ENCODE measurements at places on chromosomes 12 and 14.
A peak's percentile ranks its signal among the peaks of the same experiment; 100 is the strongest.

DNA sequence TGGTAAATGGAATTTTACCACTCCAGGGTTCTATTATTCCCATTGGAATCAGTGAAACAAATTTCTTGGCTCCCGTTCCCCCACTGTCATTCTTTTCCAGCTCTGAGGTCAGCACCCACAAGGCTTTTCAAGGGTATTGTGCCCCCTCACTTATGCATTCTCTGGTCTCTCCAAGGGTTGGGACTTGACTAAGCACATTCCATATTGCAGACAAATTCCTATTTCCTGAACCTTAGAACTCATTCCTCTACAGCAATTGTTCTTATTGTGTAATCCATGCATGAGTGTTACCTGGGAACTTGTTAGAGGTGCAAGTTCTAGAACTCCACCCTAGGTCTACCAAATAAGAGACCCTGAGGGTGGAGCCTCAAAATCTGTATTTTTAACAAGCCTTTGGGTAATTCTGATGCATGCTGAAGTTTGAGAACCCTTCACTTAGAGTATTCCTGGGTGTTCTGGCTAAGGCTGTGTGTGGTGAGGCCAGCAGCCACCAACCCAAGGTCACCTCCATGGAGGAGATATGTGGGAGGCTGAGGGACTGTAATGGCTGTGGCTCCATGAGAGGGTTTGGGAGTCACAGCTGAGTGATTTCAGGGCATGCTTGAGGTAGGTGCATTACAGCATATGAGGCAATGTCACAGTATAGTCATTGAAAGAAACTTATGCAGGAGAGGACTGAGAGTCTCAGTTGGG is 150.9 kb downstream of the TTC6 start:
- no peak for DNase-seq

- no peak for DNase-seq
These were observed 11.1 kb upstream of the MARK3 start for GRCh38 chr14:103374121-103374520.

GRCh38 chr14:65080960-65081747 is 21.2 kb downstream of the MAX start:
- DNase-seq = no peak

DNA sequence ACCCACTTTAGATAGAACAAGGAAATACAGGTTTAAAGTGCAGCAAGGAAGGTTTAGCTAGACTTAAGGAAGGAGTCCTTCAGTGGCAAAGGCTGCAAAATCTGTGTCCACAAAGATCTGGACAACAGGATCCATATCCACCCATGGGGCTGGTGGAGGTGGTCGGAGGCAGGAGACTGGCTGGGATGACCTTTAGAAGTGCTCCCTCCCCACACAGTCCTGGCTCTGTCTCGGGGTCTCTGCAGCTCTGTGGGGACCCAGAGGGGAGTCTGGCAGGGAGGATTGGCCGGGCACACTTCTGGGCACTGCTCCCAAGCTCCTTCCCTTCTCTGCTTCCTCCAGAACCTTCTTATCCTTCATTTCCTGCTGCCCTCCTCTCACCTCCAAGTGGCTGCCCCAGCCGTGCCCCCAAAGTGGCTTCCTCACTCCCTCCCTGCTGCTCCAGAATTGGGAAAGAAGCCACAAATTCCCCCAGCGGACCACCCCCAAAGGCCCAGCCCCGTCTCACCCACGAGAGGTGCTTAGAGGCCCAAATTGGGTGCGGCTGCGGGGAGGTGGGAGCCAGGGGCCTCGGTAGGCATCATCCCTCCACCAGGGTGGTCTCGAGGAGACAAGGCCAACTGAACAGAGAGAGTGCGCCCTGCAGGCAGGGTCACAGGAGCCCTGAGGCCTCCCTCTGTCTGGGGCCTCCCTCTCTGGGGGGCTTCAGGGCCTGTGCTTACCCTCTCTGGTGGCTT is 21.9 kb upstream of the PGF start:
- DNase-seq = no peak

DNA sequence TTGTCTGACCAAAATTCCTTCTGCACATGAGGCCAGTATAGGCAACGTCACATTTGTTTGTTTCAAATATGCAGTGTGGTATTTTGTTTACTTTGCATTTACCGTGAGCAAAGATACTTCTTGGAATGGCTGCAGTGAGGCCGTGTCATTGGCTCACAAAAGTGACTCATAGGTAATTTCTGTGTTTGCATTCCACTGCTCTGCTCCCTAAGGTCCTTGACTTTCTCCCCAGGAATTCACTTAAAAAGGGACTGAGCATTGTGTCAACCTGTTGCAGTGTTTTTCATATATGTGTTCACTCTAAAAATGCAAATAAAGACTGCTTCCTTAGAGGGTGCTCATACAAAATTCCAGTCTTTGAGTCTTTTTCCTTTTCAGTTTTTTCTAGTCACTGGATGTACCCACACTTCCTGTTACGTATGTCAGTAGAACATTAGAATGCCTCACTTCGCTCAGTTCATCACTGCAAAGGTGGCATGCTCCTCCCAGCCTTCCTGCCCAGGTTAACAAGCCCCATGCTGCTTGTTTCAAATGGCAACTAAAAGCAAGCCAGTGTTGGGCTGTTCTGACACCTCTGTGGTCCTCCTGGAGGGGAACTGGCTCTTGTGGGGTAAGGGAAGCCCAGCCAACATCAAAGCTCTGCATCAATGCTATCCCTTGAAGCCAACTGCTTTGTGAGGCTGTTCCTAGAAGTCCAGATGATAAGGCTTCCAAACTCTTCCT is 9.1 kb downstream of the C12orf76 start:
- no peak for DNase-seq

- no peak for DNase-seq
These were observed 26.3 kb downstream of the BATF start for GRCh38 chr14:75548544-75548943.

DNA sequence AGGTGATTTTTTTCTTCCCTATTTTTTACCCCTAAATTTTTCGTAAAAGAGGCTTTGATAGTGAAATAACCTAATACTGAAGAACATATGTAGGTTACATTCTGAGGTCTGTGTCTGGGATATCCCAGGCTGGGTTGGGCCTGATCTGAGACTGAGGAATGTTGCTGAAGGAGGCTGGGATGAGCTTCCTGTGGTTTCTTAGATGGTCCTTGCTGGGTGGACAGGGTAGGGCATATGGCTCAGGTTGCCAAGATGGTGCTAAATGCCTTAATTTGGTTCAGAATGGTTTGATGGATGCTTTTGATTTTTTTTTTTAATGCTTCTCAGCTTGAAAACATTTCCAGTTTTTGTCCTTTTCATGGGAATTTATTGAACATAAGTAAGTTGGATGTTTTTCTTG is 124.6 kb upstream of the PMCH start:
- no peak for DNase-seq

DNA sequence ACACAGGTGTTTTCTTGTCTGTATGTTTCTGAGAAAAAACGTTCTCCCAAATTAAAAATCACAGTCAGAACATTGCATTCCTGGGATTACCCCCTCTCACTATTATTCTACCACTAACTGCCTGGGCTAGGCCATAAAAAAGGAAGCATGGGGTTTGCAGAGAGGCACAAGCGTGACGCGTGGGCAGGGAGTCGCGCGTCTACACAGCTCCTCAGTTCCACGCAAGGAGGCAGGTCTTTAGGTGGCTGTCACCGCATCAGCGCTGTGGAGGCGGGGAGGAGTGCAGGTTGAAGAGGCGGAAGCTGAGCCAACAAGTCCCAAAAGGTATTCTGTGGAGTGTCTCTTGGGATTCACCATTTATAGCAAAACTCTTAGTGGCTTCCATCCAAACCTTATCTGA is 109.9 kb downstream of the RIMBP2 start:
- no peak for DNase-seq

DNA sequence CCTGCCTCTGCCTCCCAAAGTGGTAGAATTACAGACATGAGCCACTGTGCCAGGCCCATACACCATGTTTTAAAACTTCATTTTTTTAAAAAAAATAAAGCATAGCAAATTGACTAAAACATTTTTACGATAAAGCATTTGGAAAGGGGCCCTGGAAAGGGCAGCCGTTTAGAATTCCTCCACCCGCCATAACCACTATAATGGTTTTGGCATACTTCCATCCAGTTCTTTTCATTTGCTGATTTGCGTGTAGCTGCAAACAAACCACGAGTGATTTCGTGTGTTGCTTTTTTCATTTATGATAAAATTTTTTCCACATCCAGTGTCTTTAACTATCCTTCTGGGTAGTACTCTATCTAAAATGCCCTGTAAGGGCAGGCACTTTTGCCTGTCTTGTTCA is 91.8 kb upstream of the RIN3 start:
- no peak for DNase-seq

DNA sequence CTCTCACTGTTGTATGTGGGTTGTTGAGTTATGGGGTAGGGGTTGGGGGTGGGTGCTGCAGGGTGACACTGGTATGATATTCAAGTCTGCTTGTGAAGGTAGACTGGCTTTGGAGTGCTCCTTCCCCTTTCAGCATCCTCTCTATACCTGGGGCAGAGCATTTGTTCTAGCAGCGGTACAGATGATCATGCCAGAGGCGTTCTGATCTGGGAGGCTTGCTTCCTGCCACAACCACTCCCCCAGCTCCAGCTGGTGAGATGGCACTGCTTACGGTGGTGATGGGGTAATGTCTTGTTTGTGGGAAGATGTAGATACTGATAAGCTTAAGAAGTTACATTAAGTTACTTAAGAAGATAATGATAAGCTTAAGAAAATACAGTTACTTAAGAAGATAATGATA is 131.8 kb downstream of the ERC1 start:
- peak; percentile 43 for DNase-seq

GRCh38 chr14:97328743-97329142 is 531.6 kb downstream of the VRK1 start:
- no peak for DNase-seq

DNA sequence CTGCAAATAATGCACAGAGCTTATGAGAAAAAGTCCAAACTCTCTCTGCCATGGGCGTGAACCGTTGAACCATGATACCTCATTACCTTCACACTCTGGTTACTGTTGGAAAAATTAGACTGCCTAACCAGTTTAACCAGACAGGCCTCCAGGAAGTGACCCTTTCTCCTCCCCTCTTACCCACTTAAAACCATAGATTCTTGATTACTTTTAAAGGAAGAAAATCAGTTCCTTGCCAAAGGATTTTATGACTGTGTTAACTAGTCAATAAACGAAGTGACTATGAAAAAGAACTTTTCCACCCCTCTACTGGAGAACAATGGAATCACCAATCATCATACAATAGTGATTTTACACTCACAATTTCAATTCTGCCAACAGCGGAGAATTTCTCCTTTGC is 254.0 kb upstream of the ATP2B1 start:
- DNase-seq = no peak

DNA sequence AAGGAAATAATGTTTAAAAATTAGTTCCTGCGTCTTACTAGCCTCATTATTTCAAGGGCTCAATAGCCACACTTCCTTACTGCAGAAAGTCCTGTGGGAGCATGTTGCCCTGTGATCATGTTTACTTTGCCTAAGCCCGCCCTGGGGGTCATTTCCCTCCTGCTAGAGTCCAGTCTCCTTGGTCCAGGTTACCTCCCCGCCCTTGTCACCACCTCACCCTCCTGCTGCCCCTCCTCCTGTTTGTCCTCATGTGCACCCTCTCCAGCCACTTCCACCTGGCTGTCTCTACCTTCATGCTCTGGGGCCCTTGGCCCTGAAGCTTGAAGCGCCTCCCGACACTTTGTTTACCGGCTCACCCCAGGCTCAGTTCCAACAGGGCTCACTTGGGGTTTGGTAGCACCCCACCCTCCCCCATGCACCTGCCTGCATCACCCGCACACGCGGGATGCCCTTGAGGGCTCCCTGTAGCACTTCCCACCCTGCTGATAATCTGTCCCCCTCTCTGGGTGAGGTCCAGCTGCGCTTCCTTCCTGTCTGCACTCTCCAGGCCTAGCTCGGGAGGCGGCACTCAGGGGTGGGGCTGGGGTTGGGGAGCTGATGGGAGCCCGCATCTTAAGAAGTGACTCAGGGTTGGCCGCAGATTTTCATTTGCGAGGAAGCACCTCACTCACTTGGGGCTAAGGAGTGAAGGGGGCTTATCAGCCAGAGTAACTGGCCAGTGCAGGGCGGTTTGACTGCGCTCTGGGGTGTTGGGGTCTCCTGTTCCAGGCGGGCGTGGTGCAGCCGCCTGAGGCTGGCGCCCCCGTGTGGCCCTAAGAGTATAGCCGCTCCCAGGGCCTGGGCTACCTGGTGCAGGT is 40.1 kb downstream of the SMIM41 start:
- DNase-seq = peak; percentile 15

- no peak for DNase-seq
These were observed 47.3 kb downstream of the KCNA1 start for GRCh38 chr12:4956968-4957367.

- no peak for DNase-seq
These were observed 90.7 kb downstream of the NINJ2 start for GRCh38 chr12:572532-572899.

GRCh38 chr12:125890971-125891370 is 825.7 kb downstream of the AACS start:
- DNase-seq = no peak

DNA sequence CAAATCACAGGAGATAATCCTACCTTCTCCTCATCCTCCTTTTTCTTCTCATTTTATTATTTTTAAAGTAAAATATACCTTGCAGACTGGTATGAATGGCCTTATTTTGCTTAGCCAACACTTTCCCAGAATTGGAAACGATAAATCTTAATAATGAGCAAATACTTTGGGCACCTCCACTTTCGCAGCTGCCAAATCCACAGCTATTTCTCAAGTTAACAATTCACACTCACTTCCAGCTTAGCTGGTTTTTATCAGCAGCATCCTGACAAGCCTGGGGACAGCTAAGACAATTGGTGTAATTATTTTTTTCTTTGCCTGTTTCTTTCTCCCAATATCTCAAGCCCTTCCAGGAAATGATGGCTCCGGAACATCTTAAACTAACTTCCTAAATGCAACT is 867.5 kb upstream of the TMEM132C start:
- DNase-seq = no peak

Measured in T-helper 17 cell (primary cell).